PC-3 (cell line): ENCODE measurements at places on chromosomes 3 and 15. TPM values are rescaled to one million over a fixed set of nuclear protein-coding genes. Genes with fewer than 3 reads are reported as not detected.

DNA sequence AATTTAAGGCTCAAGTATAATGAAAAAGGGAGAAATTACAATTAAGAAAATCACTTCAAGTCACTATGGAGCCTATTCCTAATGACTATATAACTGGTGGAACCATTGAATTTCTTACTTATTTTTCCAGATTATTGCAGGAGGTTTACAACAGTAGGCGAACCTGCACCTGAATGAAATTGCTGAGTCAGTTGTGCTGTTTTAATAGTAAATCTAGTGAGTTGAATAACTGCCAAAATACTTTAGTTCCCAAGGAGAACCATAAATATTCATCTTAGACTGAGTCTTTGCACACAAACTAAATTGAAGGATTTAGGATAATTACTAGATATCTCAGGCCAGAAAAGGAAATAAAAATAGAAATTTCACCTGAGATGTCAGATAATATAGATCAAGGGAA, 1052.8 kb downstream of the NAALADL2 start:
- H3K27ac ChIP-seq, result no peak overlapping the region
- no peaks in the 10 kb centered on the region for H3K36me3 ChIP-seq
- H3K4me3 ChIP-seq, result no peak overlapping the region

GRCh38 chr3:36738702-36739101, 25.7 kb downstream of the DCLK3 start:
- no peaks in the 10 kb centered on the region for H3K4me1 ChIP-seq
- H3K27me3 ChIP-seq, result peaks cover 4% of the 10 kb centered on the region; the same call in 1 of the 2 replicates
- no peak overlapping the region for H3K27ac ChIP-seq
- H3K4me3 ChIP-seq, result no peak overlapping the region
- H3K36me3 ChIP-seq, result no peaks in the 10 kb centered on the region

DNA sequence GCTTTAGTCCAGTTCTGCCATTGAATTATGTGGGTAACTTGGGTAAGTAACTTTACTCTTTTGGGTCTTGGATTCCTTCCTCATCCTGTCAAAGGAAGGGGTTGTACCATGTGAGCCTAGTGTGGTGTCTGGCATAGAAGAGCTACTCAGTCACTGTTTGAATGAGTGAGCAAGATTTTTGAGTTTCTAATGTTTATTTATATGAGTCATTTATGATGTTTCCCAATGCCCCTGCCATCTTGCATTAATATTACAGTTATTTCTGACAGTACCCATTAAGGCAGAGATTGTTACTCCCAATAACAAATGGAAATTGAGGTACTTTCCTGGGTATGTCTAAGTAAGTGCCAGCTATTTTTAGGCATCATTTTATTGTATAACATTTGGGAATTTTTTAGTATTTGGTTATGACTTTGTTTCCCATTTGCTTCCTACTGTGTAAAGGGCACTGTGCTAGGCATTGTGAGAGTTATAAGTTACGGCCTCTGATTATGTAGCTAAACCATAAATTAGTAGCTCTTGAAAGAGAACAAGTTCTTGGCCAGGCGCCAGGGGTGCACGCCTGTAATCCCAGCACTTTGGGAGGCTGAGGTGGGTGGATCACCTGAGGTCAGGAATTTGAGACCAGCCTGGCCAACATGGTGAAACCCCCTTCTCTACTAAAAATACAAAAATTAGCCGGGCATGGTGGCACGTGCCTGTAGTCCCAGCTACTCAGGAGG, 23.5 kb downstream of the NR1D2 start:
- DNase-seq, result peak; percentile 73
- peaks cover 19% of the 10 kb centered on the region; the same call in 1 of the 2 replicates for H3K36me3 ChIP-seq
- peaks cover 25% of the 10 kb centered on the region for H3K4me1 ChIP-seq
- H3K4me3 ChIP-seq, result no peak overlapping the region
- H3K27me3 ChIP-seq, result no peaks in the 10 kb centered on the region

DNA sequence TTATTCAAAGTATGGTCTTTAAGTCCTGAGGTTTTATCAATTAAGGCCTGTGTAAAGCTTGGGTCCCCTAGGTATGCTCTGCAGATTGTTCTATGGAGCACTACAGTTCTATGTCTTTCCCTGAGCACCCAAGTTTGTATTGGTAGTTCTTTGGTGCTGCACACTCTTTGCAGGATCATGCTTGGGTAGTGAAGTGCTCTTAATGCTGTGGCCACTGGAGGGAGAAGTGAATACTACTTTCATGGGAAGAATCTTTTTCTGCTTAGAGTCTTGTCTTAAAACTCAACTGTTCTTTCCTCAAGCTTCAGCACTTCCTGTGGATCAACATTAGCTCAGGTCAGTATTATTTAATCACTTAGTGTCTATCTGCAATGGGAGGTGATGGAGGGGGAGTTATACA, 93.6 kb upstream of the CFAP20DC start:
- peak; percentile 30 for DNase-seq
- H3K27me3 ChIP-seq, result no peaks in the 10 kb centered on the region
- H3K36me3 ChIP-seq, result no peaks in the 10 kb centered on the region
- H3K4me1 ChIP-seq, result no peaks in the 10 kb centered on the region

DNA sequence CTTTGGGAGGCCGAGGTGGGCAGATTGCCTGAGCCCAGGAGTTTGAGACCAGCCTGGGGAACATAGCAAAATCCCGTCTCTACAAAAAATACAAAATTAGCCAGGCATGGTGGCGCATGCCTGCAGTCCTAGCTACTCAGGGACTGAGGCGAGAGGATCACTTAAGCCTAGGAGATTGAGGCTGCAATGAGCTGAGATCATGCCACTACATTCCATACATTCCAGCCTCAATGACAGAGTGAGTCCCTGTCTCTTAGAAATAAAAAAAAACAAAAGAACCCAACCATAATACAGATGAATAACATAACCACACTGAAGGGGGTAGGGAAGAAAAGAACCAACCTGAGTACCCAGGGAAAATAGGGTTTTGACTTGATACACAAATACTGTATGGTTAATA, 19.7 kb upstream of the CGNL1 start:
- no peaks in the 10 kb centered on the region for H3K4me1 ChIP-seq
- no peak overlapping the region for H3K4me3 ChIP-seq
- DNase-seq, result peak; percentile 41
- no peak overlapping the region for H3K27ac ChIP-seq
- no peaks in the 10 kb centered on the region for H3K27me3 ChIP-seq

GRCh38 chr15:36468746-36469145, 110.7 kb upstream of the CDIN1 start:
- no peak overlapping the region for H3K27ac ChIP-seq
- no peaks in the 10 kb centered on the region for H3K4me1 ChIP-seq
- no peak overlapping the region for H3K4me3 ChIP-seq
- H3K27me3 ChIP-seq, result no peaks in the 10 kb centered on the region
- no peak for DNase-seq

DNA sequence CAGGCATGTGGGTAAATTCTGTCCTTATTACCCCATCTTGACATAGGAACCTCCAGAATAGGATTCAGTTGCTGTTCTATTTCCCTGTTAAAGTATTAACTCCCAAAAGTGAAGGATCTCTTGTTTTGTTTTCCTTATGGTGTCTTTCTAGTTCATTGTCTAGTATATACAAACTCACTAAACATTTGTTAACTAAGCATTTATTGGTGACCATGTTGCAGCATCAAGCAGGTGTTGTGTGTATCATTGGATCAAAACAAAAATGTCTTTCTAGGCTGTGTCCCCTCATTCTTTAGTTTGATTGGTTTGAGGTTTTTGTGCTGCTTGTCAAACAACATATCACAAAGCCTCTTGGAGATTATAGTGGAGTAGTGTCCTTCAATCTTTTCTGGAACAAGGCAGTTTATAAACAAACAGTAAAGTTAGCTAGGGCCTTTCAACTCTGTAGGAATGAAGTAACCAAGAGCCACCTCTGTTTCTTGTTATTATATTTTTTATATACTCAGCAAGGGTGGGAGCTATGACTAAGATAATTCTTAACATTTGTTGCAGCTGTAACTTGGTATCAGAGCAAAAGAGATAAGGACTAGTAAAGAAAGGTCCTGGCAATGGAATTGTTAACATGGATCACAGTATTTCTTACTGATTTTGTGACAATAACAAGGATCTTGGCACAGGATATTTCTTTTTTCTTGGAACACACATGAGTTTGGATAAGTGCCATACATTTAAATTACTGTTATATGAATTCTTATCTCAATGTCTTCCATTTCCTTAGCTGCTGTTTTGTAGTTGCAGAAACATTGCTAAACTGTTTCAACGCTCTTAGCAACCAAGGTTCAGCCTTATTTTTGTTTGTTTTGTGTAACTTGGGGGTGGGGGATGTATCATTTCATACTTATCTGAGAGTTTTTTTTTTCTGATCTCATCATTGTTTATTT, 49.3 kb downstream of the TMOD3 start:
- H3K36me3 ChIP-seq, result peaks cover 4% of the 10 kb centered on the region; the same call in 1 of the 2 replicates
- peak; percentile 40 for DNase-seq
- H3K4me1 ChIP-seq, result peaks cover 49% of the 10 kb centered on the region

DNA sequence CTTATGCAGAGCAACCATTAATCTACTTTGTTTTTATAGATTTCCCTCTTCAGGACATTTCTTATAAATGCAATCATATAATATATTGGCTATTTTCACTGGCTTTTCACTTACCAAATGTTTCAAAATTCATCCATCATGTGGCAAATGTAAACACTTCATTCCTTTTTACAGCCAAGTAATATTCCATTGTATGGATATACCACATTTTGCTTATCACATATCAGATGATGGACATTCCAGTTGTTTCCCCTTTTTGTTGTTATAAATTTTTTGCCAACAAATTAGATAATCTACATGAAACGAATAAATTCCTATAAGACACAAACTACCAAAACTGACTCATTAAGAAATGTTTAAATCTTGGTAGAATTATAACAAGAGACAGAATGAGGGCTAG, 79.8 kb upstream of the CSPG5 start:
- peaks cover 13% of the 10 kb centered on the region for H3K4me1 ChIP-seq
- no peak for DNase-seq
- no peak overlapping the region for H3K4me3 ChIP-seq
- H3K27ac ChIP-seq, result no peak overlapping the region
- H3K36me3 ChIP-seq, result peaks cover 25% of the 10 kb centered on the region

DNA sequence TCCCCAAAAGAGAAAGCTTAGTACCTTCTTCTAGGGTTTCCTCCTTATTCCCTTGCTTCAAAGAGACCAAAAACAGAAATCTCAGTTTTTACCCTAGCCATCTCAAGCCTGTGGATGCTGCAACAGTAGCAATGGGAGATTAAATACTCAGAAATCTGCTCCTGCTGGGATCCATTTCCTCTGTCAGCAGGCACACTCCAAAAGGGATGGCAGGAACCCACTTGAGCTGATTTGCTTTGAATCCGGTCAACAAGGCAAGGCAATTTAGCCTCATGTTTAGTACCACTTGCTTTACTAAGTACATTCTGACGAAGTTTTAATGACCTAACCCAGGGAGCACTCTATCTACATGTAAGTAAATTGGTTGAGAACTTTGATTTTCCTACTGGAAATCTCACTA, 590.0 kb upstream of the ADAMTS9 start:
- H3K4me3 ChIP-seq, result no peak overlapping the region
- no peak overlapping the region for H3K27ac ChIP-seq
- H3K4me1 ChIP-seq, result no peaks in the 10 kb centered on the region
- no peaks in the 10 kb centered on the region for H3K27me3 ChIP-seq

GRCh38 chr3:55487381-55488241, 505 bp upstream of the WNT5A start:
- H3K4me3 ChIP-seq, result peak overlapping the region; percentile 90
- H3K27ac ChIP-seq, result peak overlapping the region; percentile 84
- DNase-seq, result peak; percentile 55
- H3K27me3 ChIP-seq, result no peaks in the 10 kb centered on the region
- H3K36me3 ChIP-seq, result no peaks in the 10 kb centered on the region
- peaks cover 45% of the 10 kb centered on the region for H3K4me1 ChIP-seq

GRCh38 chr15:90243943-90244639, 5.3 kb upstream of the TTLL13 start:
- H3K4me1 ChIP-seq, result no peaks in the 10 kb centered on the region
- H3K27ac ChIP-seq, result no peak overlapping the region
- H3K27me3 ChIP-seq, result no peaks in the 10 kb centered on the region
- H3K4me3 ChIP-seq, result no peak overlapping the region
- DNase-seq, result no peak

GRCh38 chr15:71732636-71733035, 77.7 kb upstream of the NR2E3 start:
- no peak overlapping the region for H3K4me3 ChIP-seq
- no peaks in the 10 kb centered on the region for H3K36me3 ChIP-seq
- H3K4me1 ChIP-seq, result no peaks in the 10 kb centered on the region
- H3K27ac ChIP-seq, result no peak overlapping the region

SLC27A2 gene
- total RNA-seq, result 5.8 and 8.1 TPM in 2 replicates

C3orf20 gene
- not detected in 2 replicates for total RNA-seq

CCR5 gene
- not detected in 2 replicates for total RNA-seq

CEP19 gene
- total RNA-seq, result 2.6 and 3.2 TPM in 2 replicates
